Endothelial cell of umbilical vein (primary cell): ENCODE measurements at places on chromosomes 3 and 15.

DNA sequence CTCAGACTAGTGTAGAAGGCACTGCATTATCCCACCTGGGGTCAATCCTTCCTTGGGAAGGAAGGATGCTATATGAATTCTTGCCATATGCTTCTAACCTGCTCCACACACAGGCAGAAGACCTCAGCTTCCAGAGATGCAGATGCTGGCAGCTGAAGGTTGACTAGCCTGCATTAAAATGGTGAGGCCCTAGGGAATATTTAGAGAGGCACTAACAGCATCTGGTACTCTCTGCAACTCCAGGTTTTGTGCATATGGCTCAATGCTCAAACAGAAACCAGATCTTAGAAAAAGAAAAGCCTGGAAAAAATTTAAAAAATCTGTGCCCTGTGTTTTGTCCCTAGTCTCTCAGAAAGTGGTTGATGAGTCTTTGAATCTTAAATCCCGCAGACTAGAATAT lies 56.0 kb upstream of the MYRIP start:
- DNase-seq = no peak

- no peak for DNase-seq
These were observed 33.9 kb upstream of the ACAN start for GRCh38 chr15:88769161-88769971.

DNA sequence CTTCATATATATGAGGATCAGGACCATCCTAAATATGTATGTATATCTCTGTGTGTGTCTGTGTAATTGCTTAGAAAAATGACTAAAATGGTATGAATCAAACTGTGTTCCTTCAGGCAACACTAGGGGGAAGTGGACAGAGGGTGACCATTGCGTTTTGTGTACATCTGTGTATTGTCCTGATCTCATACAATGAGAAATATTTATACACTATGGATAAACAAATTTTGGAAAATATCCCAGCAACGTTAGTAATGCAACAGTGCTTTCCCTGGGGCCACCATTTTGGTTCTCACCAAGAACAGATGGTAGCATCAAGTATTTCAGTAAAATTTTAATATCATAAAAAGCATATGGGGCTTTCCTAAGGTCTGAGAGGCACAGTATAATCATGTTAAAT lies 130.1 kb downstream of the PTPRG start:
- DNase-seq = no peak

DNA sequence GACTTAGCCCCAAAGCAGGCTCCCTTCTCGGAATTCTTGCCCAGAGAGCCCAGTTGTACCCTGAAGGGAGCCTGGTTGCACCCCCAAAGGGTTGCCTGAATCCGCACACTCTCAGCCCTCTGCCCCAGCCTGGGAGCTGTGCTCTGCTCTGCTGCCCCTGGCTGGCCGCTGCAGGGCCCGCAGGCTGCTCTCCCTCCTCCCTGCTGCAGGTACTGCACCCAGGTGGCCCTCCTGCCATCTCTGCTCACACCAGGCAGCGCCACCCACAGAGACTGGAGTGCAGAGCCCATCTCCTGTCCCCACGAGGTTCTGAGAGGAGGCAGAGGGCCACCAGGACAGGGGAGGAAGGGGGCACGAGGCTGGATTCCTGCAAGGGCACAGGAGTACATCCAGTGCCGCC lies 134.2 kb upstream of the NSMCE3 start:
- no peak for DNase-seq

DNA sequence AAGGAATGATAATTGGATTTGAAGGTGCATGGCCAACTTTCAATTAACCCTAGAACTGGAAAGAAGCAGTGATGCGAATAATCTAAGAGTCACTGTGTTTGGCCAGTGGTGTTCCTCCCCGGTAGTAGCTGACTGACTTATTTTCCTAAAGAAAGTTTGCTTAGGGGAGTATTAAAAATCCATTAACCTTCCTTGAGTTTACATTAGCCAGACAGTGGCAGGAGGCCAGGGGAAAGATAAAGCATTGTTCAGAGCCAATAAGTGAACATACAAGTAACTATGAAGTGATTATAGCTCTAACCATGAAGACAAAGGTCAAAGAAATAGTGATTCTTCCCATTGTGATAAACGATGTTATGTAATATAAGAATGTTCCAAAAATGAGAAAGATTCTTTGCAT lies 8.9 kb upstream of the TMEM202 start:
- DNase-seq = no peak

DNA sequence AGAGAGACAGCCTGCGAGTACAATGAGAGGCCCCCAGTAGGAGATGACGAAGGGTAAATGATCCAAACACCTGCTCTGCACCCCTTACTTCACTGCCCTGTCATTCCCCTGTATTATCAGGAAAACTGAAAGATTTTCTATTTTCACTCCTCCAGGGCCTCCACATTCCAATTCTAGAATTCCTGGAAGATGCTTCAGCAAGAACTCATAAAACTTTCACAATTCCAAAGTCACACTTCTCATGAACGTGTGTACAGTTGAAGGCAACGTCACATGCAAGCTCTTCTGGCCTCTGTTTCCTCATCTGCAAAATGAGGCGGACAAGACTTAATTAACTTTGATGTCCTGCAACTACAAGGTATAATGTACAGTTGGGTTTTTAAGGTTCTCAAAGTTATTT lies 62.8 kb upstream of the SPATA12 start:
- DNase-seq = no peak

GRCh38 chr3:159872374-159873109 lies 116.1 kb upstream of the IL12A start:
- DNase-seq = peak; percentile 85

DNA sequence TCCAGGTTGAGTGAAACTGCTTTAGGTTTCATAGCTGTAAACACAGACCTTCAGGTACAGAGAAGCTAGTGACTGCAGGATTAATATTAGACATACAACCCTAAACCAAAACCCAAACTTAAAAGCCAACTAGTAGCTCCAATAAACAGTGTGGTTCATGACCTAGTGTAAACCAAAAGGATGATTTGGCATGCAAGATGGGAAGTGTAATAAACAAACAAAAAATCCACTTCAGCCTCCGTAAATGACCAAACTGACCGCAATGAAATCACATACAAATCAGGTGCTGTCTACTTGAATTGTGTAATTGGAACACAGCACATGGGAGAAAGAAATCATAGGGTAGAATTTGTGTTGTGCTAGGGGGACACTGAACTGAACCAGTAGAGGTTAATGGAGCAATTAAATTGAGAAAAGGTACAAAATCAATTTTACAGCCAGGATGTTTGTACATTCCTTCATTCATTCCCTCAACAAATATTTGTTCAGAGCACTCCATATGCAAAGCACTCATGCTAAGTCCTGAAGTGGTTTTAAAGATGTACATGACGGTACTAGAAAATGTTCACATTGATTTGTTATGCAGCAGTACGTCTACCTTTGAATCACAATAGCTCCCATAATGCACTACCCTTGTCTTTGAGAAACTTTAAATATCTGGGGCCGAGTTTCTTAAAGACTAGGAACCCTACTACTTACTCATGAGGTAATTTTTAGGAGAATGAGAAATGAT lies 21.4 kb upstream of the CHST2 start:
- DNase-seq = no peak

DNA sequence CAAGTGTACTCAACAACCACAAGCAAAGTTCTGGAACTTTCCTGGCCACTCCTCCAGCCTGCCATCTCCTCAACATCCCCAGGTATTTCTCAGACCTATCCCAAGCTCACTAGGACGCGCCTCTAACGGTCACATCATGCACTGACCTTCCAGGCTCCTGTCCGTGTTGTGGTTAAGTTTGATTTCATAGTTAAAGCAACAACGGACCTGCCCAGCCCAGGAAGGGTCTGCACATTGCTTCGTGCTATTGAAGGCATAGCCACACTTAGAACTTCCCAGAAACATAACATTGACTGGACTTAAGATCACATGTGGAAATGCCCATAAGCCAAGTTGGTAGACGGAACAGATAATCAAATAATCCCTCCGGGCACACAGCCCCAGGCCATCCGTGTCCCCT lies 85.1 kb downstream of the OCA2 start:
- DNase-seq = no peak

- DNase-seq = no peak
These were observed 4.2 kb downstream of the TP53BP1 start for GRCh38 chr15:43488790-43489189.

- DNase-seq = no peak
These were observed 5.6 kb downstream of the GSK3B start for GRCh38 chr3:120088622-120089021.

GRCh38 chr15:85711580-85712192 lies 83.0 kb downstream of the KLHL25 start:
- no peak for DNase-seq

DNA sequence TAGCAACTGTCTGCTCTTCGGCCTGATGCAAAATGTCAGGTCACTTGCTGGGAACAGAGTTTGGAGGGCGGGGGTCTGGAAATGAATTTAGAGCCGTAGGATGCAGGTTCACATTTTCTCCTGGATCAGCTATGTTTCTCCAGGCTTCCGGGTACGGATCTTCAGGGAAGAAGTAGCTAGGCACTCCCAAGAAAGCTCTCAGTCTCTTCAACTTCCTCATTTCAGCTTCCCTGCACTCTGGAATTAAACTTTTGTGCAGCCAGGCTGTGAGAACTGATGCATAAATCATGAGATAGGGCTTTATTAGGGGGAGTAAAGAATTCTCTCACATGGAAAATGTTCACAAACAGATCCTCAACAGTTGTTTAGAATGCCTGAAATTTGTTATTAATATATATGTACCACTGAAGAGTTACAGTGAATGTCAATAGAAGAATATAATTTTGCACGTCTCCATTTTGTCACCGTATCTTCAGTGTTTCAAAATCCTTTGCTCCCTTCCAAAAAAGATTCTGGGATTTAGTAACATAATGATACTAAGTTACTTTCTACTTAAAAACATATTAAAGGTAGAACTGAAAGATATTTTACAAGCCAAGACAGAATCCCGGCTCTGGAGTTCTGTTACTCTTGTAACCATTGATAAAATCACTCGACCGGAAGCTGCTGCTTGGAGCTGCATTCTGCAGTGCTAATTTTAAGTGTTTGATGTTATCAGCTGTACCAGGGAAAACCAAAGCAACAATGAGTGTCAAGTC lies 178.5 kb upstream of the P2RY1 start:
- peak; percentile 41 for DNase-seq

DNA sequence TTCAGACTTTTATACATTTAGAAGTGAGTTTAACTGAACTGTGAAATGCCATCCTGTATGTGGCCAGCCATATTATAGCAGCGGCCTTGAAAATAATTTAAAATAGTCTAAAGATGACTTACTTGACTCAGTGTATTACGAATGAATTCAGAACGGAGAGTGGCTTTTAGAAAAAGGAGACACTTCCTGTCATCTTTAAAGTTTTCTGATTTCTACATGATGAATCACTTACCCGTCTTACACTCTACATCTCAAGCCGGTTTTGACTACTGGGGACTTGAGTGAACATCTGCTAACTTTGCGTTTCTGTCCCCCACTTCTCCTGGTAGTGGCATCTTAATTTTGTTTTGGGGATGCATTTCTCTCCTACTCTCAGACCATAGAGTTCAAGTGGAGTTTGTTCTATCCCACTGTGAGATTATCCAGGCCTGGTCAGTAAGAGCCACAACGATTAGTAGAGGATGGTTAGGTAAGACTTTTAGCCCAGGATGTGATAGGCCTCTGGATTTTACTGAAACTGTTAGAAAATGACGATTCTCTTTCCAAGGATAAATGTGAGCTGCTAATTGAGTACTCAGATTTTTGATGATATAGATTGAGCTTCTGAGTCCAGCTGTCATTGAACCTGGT lies 175.4 kb upstream of the CADPS start:
- DNase-seq = no peak

GRCh38 chr3:77150028-77150427 lies 110.1 kb downstream of the ROBO2 start:
- no peak for DNase-seq
